ENCODE measurements at places on chromosomes 16 and 17.

DNA sequence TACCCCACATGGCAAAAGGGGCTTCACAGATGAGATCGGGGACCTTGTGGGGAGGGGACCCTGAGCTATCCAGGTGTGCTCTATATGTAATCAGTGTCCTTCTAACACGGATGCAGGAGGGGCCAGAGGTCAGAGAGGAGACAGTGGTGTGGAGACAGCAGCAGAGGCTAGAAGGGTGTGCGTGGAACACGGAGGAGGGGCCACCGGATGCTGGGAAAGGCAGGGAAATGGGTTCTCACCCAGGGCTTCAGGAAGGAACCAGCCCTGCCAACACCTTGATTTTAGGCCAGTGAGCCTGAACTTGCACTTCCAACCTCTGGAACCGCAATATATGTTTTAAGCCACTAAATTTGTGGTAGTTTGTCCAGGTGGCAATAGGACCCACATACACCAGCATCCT lies 4.6 kb upstream of the SLC38A8 start:
- DNase-seq = no peak

DNA sequence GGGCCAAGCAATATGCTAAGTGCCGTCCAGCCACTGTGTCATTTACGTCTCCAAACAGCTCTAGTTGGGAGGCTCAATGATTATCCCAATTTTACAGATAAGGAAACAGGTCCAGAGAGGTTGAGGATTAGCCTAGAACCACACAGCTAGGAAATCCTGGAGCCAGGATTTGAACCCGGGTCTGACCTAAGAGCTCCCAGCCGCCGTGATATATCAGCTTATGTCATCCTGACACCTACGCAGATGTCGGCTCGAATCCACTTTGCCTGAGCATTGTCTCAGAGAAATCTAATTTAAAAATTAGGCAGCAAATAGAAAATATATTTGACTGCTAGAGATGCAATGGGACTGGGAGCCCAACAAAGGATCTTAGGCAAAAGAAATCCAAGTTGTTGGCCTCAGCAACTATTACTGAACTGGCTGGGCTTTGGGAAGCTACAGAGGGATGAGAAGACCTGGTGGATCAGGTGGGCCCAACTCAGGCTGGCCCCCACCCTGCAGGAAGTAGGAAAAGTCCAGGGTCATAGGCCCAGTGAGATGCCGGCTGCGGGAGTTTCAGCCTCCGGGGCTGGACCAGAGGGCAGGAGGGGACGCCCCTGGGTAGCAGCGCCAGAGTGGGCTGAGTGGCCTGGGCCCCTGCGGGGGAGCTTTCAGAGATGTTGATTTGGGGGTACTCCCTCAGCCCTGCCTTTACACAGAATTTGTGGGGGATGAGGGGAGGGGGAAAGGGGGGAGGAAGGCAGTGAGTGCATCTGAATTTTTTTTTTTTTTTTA lies 35.1 kb upstream of the IL21R start:
- DNase-seq = no peak

GRCh38 chr16:14202697-14203096 lies 131.6 kb downstream of the MRTFB start:
- DNase-seq = no peak

DNA sequence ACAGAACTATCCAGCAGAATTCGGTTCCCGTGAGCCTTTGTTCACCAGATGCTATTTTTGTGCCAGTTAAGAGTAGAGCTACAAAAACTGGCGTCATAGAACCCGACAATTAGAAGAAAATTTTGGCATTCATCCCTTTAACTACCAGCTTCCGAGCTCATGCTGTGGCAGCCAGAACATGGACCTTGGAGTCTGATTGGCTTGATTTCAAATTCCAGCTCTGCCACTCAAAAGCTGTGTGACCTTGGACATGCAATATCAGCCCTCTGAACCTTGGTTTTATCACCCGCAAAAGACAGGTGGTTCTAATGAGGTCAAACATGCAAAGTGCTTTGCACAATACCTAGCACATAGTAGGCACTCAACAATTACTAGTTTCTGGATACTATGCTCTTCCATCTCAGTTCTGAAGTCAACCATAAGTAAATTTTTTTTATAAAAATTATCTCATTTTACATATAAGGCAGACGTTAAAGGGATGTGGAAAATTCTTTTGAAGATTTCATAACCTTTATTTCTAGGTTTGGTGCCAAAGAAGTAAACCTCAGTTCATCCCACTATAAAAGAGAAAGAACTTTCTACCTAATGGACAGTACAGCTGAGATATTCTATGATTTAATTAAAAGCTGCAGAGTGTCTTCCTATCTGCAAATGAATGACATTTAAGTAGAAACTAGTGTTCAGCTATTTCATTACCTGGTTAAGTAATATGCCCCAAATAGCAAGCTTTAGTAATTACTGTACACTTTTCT lies 331.5 kb downstream of the HAPSTR1 start:
- DNase-seq = no peak

- no peak for DNase-seq
Measured at GRCh38 chr16:15954814-15955151, 5.4 kb downstream of the ABCC1 start.

DNA sequence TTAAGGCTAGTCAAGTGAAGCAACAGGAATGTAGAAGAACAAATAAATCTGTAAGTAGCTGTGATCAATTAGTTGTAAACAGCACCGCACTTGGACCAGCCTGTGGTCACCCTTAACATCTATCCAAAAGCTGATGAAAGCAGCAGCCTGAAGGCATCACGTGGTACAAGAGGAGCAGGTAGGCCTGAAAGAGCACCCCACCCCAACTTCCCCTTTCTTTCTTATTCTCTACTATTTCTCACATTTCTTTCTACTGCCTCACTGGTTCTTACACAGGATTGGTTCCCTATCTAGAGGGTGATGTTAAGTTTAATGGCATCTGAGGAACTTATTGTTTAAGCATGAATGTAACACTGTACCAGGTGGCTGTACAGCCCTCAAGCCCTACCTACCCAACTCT lies 42.6 kb upstream of the CLEC18B start:
- DNase-seq = no peak

- no peak for DNase-seq
Measured at GRCh38 chr16:84887207-84887606, 67.4 kb downstream of the CRISPLD2 start.

DNA sequence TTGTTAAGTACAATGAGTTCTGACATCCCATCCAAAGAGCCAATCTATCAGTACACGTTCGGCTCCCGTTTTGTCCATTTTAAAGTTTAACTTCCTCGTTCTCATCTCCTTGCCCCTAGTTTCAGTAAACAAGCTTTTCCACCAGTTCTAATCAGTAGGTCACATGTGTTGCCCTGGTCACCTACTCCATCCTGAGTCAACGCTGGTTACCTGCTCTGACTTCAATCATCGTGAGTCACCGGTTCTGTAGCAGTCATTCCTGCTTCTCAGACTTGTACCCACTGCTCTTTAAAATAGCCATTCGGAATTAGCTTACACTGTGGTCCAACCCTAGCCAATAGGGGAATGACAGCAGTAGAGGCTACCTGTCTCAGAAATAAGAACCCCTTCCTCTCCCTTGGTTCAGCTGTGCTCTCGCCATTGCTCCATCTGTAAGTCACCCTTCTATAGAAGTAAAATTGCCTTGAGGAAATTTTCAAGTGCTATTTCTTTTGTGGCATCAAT lies 191.0 kb downstream of the CPPED1 start:
- DNase-seq = no peak

GRCh38 chr17:64580384-64581315 lies 73.9 kb downstream of the CEP95 start:
- DNase-seq = no peak

DNA sequence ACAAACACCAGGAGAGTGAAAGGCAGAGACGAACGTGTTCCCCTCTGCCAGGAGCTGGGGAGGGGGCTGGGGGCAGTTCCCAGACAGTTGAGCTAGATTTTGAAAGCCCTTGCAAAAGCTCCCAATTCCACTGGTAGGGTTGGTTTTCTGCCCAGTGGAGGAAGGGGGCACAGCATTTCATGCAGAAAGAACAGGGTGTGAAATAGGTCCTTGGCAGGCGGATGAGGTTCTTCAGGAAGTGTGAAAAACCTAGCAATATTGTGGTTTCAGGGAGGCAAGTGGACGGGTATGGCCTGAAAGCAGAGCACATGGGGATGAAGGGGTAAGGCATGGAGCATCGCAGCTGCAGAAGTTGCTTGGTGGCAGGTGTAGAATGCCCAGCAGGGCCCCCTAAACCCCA lies 248.3 kb downstream of the KATNIP start:
- no peak for DNase-seq

DNA sequence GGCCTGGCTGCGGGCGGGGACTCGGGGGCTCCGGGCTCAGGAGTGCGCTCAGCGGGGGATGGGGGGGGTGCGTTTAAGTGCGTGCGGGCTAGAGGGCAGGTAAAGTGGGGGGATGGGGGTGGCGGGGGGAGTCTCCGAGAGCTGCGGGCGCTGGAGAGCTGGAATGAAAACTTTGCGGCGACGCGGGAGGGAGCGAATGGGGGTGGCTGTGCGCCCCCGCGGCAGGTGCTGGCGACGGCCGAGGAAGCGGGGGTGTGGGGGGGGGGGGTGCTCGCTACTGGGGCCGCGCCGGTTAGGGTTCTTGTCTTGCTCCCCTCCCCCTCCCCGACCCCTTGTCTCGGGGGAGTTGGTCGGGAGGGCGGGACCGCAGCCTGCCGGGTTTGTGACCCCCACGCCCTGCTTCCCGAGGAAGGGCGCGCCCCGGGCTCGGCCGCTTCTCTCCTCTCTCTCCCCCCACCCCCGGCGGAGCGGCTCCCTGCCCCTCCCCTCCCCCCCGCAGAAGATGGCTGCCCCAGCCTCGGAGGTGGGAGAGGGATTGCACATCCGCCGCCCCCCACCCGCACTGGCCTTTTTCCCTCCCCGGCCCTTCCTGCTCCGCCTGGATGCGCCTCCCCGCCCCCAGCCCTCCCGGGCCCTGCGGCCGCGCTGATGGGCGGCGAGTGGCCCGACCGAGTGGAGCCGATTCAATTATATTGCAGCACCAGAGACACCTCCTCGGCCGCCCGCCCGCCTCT lies 649 bp downstream of the GSE1 start:
- DNase-seq = no peak

- DNase-seq = no peak
Measured at GRCh38 chr16:14485121-14485551, 144.9 kb downstream of the PARN start.

DNA sequence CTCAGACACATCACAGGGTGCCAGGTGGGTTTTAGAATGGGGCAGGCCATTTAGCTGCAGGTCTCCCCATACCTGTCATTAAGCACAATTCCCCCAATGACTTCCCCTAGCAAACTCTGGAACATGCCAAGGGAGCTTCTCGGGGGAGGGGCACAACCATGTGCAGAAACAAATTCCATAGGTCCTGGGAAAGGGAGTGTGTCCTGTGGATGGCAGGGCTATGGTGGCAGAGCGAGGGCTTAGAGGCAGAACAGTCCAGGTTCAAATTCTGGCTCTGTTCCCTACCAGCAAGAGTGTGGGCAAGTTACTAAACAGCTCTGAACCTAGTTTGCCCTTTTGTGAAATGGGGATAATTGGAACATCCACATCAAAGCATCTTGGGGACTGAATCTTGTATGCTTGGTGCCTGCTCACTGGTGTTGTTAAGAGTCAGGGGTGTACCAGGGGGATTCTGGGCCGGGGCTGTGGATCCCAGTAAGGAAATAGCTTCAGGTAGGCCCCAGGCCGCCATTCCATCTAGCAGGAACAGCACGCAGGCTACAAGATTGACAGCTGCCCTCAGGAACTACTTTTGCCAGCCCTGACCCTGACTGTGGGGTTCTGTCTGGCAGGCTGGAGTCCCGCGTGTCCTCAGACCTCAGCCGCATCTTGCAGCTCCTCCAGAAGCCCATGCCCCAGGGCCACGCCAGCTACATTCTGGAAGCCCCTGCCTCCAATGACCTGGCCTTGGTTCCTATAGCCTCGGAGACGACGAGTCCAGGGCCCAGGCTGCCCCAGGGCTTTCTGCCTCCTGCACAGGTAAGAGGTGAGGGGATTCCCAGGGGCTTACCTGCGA lies 5.6 kb upstream of the DCAF7 start:
- no peak for DNase-seq

GRCh38 chr17:4725646-4726310 lies 5.5 kb upstream of the MED11 start:
- no peak for DNase-seq

DNA sequence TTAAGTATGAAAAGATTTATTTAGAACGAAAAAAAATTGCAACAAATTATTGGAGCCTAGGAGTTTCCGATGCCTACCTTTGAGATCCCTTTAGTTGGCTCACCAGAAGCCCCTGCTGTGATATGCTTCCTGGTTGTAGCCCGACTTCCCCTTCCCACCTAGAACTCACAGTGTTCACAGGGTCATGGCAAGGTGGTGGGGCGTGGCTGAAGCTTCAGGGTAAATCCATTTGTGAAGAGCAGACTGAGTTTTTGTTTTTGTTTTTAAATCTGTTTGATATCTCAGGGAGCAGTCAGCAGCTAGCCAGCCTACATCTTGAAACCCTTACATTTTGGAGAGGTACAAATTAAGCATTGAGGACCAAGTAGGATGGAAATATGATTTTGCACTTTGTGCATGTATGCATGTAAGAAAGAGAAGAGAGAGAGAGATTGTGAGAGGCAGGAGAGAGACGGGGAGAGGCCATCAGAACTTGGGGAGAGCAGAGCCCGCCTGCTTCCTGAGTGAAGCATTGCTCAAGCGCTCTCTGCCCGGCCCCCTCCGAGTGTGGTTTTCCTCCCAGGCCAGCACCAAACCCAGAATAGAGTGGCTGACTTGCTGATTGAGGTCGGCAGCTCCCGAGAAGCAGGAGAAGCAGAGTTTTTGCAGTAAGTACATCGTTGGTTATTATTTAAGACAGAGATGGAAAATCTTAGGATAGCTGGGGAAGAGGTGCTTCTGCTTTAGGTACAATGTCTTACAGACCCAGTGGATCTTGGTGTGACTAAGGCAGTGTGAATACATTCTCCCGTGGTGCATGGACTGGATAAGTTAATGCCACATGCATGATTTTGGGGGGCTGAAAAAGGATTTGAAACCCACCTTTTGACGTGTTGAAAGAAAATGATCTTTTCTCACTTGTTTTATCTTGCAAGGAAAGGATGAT lies 64.2 kb downstream of the SPECC1 start:
- DNase-seq = peak; percentile 19

GRCh38 chr17:58391302-58391984 lies 25.9 kb downstream of the RNF43 start:
- no peak for DNase-seq

- DNase-seq = no peak
Measured at GRCh38 chr17:79023180-79023705, 726 bp upstream of the C1QTNF1 start.

GRCh38 chr17:38907930-38908675 lies 17.3 kb upstream of the LASP1NB start:
- DNase-seq = no peak
